Ecto neural progenitor cell (in vitro differentiated cells): ENCODE measurements at places on chromosomes 2 and 18.
A peak's percentile ranks its signal among the peaks of the same experiment; 100 is the strongest.

- DNase-seq, result no peak
Observed at GRCh38 chr2:101827246-101827645, 129.7 kb downstream of the MAP4K4 start.

DNA sequence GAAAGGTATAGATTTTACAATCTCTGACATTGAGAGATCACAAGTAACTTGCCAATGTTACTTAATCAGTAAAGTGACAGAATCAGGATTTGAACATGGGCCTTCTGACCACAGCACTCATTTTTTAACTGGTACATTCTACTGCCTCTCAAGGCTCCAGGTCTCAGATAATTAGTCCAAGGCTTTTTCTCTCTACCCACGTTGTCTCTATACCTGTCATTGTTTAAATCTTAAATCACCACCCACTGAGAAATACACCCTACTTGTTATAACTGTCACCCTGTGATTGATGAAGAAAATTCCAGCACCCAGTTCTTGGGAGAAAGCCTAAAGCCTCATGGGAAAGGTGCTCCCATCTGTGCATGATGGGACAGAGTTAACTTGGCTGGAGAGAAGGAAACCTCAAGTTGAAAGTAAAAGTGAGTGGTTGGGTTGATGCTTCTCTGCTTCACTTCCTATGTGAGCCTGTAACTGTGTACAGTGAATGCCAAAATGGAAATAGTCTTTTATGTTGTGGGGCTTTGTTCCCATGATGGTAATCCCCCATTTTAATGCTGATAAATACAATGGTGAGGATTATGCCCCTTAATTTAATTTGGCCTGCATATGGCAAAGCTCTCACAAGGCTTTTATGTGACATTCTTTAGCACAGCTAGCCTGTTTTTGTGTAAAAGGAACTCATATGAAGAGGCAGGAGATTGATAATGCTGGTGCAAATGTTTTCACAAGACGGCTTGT, 190.1 kb upstream of the SP5 start:
- no peak for DNase-seq

DNA sequence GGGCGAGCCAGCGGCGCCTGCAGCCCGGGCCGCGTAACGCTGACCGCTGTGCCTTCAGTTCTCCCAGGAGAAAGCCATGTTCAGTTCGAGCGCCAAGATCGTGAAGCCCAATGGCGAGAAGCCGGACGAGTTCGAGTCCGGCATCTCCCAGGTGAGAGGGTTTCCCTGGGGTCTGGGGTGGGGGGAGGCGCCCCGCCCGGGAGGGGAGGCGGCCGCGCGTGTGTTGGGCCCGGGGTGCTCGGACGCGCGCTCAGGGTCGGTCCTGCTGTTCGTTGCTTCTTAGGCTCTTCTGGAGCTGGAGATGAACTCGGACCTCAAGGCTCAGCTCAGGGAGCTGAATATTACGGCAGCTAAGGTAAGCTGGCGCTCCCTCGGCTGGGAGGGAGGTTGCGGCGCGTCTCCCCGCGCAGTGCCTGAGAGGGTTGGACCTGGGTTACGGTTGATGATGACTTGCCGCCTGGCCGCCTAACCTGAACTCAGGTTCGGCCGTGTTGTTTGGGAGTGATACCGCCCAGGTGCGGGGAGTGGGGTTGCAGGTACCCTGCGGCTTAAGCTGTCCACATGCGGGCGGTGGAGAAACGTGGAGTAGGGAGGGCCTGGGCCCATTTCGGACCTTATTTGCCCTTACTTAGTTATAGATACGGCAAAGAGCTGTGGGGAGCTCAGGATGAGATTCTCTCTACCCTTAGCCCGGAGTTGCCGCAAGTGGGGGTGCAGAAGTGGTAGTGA, 638 bp downstream of the RPS7 start:
- no peak for DNase-seq

DNA sequence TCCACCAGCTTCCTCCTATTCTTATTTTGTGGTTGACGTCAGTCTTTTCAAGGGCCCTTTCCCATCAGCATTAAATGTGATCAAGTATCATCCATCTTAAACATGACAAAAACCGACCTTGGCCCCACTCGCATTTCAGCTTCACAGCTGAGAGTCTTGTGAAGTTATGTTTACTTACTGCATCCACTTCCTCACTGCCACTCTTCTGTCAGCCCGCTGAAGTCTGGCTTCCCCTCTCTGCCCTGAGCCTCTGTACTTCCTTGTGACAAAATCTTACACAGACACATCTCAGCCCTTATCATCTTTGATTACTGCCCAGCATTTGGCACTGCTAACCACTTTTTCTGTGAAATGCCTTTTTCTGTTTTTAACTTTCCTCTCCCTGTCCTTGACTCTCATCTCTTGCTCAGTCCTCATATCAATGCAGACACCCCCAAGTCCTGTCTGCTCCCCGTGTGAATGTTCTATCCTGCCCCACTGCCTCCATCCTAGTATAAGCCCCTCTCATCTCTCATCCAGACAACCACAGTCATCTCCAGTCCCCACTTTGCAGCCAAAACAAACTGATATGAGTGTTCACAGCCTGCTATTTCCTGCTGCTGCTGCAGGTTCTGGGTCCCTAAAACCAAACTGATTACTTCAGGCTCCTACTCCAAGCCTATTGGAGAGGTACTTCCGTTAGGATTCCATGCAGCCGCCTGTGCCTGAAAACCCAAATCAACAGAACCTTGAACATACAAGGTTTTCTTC, 31.4 kb downstream of the FOSL2 start:
- no peak for DNase-seq

DNA sequence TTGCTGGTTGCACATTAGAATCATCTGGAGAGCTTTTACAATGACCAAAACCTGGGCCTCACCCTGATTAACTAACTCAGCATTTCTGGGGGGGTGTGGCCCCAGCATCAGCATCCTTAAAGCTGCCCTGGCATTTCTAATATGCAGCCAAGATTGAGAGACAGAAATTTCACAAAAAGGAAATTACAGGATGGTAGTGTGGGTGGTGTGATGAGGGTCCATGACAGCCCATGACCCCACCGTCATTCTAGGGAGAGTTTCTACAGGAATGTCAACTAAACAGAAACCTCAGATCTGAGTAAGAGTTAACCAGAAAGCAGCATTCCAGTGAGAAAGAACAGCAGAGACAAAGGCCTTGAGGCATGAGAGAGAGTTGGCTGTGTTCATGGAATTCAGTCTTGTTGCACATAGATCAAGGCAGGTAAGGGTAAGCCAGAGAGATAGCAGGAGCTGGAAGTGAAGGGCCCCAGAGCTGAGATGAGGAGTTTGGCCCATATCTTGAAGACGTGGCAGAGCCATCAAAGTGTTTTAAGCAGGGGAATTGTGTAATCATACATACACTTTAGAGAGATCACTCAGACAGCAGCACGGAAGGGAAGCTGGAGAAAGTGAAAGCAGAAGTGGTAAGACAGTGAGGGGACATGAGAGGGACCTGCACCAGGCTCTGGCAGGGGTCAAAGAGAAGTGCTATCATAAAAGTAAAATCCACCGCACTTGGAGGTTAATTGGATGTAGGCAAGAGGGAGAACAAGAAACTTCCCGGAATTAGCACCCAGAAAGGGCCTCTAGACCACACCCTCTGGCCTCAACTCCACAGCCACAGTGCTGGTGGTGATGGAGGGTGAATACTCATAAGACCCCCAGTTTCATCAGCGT, 7.8 kb upstream of the TRABD2A start:
- DNase-seq, result peak; percentile 26

GRCh38 chr2:24409700-24410556, 49.6 kb upstream of the ITSN2 start:
- DNase-seq, result no peak

DNA sequence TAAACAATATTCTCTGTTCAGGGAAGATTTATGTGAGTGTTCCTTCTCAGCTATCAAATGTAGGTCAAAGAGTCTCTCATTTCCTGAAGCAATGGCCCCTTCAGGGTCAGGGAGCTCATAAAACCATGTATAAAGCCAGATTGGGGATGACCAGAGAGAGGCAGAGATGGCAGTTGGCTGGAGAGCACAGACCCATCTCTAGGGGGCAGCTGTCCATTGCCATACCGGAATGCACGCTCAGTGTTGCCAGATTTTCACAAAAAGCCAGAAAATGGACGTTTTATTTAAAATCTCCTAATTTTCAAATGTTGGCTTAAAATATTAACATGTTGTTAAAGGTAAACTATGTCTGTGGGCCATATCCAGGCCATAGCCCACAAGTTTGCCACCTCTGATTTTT, 1920.7 kb upstream of the CELF4 start:
- no peak for DNase-seq

- no peak for DNase-seq
Observed at GRCh38 chr18:64082054-64082453, 66.8 kb downstream of the LINC00305 start.

- no peak for DNase-seq
Observed at GRCh38 chr2:19538411-19538963, 180.1 kb upstream of the OSR1 start.

DNA sequence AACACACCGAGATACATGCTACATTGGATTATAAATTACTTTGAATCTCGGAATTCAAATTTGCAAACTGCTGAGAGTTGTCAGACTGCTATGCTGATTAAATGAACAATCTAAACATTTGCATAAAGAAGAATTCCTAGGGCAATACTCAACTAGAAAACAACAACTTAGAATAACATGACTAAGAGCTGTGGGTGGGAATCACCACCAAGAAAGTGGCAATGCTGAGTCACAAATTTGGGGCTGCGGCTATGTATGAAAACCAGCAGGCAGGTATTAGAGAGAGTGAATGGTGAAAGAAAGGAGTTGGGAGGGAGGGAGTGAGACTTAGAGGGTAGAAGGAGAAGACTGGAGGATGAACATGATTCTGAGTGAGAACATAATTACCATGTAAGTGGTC, 559.5 kb downstream of the PIK3C3 start:
- DNase-seq, result no peak

DNA sequence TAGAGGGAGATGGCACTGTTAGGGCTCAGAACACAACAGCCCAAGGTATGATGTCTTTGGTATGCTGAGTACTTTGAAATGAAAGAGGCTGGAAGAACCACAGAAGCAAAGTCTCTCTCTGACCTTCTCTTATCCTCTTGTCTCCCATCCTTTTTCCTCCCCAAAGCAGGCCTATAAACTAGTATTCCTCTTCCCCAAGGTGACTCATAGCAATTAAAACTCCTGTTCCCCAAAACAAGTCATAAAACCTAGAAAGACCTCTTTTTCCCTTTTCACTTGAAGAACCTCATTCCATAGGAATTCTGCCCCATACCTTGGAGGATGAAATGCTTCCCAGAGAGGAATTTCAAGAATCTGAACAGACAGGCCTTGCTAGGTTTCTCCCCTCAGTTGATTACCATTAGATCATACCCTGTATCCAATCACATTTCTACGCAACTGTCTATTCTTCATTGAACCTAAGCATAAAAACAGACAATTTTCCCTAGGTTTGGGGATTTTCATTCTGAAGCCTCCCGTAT, 25.7 kb downstream of the MDH1 start:
- DNase-seq, result no peak

- DNase-seq, result no peak
Observed at GRCh38 chr18:70453058-70453775, 164.4 kb downstream of the SOCS6 start.
